ENCODE measurements at places on chromosomes 13 and 19.

DNA sequence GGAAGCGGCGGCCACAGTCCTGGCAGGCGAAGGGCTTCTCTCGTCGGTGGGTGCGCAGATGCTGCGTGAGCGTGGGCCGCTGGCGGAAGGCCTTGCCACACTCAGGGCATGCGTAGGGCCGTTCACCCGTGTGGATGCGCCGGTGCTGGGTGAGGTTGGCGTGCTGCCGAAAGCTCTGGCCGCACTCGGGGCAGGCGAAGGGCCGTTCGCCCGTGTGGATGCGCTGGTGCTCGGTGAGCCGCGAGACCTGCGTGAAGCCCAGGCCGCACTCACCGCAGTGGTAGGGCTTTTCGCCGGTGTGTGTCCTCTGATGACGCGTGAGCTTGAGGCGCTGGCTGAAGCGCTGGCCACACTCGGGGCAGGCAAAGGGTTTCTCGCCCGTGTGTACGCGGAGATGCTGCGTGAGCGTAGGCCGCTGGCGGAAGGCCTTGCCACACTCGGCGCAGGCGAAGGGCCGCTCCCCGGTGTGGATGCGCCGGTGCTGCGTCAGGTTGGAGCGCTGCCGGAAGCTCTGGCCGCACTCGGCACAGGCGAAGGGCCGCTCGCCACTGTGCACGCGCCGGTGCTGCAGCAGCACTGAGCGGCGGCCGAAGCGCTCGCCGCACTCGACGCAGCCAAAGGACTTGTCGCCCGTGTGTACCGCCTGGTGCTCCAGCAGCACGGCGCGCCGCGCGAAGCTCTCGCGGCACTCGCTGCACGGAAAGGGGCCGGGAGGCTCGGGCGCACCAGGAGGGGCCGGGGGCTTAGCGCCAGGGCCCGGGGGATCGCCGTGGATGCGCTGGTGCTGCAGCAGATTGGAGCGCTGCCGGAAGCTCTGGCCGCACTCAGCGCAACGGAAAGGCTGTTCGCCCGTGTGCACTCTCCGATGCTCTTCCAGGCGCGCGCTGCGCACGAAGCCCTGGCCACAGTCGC is 4.0 kb upstream of the UBE2M start:
- DNase-seq: no peak

DNA sequence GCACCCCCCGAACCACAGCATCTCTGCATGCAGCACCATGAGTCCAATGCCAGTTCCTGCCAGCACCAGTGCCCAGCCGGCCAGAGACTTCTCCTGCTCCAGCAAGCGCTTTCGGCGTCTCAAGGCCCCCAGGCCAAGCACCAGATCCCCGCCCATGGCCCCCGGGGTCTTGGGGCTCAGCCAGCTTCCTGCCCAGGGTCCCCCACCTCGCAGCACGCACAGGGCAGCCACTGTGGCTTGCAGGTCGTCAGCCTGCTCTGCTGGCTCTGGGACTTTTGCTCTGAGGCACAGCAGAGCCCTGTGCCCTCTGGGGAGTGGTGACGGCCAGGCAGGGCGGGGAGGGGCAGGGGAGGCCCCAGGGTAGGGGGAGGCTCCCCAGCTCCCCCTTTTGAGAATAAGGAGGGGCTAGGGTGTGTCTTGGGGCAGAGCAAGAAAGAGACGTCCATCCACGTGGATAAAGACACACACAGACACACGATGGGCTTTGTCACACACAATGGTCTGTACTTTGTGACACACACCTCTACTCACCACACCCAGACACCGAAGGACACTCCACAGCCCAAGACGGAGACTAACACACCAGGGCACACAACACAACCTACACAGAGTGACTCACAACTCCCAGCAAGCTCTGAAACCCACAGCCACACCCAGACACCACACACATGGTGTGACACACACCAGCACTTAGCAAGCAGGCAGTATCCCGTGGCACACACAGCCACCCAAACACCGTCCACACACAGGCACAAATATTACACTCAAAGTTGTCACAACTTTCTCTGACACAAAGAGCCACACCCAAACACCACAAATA is at the start of gene KCNN4:
TSS of gene KCNN4 (minus strand) at position 268 of the 820 bp plus-strand sequence. CDS start at position 156, 112 bp downstream.
- DNase-seq: peak; percentile 56

- no peak for DNase-seq
Measured at GRCh38 chr19:33152176-33152575, 20.3 kb downstream of the WDR88 start.

DNA sequence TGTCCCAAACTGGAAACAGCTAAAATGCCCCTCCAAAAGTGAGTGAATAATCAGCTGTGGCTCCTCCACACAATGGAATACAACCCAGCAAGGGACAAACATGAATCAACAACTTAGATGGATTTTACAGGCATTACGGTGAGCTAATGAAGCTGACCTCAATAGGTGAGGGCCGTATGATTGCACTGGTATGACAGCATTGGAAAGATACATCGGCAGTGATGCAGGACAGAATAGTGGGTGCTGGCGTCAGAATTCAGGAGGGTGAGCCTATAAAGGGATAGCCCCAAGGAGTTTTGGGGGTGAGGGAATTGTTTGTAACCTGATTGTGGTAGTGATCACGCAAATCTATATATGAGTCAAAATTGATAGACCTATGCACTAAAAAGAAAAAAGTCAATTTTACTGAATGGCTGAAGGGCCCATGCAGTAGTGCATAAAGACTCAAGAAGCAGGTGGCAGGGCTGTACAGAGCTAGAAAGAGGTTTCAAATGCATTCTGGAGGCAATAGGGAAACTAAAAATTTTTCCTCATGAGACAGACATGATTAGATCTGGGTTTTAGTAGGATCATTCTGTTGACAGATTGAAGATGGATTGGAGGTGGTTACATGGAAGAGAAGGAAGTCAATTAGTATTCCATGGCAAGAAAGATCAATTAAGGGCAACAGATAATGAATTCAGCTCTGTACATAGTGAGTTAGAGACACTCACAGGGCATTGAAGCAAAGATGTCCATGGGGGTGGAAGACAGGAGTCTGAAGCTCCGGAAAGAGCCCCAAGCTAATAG is 90.8 kb downstream of the IRS2 start:
- no peak for DNase-seq

DNA sequence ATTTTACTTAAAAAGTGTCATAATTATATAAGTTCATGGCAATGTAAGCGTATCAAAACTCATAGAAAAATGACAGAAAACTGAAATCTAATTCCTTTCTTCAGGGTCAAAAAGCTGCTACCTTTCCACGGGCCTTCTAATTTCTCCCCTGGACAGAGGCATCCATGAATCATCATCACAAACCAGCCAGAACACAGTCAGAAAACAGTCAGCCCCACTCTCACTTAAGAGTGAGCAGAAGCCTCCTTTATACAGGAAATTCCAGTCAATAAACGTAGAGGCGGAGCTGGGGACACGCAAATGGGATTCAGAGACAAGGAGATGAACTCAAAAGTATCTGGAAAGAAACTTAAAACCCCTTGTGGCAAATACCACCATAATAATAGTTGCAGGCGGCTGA is 54.2 kb upstream of the ABCC4 start:
- DNase-seq: no peak
